ENCODE measurements at places on chromosomes 6 and 20.

GRCh38 chr6:9461188-9461587, 953.7 kb downstream of the TFAP2A start:
- DNase-seq, result no peak

DNA sequence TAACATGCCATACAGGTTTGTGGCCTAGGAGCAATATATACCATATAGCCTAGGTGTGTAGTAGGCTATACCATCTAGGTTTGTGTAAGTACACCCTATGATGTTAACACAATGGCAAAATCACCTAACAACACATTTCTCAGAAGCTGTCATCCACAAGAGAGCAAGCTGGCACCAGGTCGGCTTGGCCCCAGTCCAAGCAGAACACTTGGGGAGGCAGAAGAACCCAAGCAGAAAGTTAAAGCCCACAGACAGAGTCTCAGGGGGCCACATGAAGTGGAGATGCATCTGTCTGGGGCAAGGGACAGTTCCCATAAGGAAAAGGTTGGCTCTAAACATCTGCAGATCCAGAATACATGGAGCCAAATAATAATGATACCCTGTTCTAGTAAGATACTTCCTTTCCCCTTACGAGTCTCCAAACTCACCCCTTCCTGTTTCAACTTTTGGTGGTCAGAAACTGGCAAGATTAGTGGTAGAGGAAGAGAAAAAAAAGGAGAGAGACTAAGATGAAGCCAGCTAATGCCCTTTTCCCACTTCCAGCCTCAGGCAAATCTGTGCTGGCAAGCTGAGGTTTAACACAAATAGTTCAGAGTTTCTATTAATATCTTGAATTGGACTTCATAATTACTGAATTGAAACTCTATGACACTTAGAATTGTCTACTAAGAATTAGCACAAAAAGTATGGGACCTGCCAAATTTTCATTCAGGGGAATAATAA, 29.5 kb downstream of the TCF21 start:
- DNase-seq, result no peak

DNA sequence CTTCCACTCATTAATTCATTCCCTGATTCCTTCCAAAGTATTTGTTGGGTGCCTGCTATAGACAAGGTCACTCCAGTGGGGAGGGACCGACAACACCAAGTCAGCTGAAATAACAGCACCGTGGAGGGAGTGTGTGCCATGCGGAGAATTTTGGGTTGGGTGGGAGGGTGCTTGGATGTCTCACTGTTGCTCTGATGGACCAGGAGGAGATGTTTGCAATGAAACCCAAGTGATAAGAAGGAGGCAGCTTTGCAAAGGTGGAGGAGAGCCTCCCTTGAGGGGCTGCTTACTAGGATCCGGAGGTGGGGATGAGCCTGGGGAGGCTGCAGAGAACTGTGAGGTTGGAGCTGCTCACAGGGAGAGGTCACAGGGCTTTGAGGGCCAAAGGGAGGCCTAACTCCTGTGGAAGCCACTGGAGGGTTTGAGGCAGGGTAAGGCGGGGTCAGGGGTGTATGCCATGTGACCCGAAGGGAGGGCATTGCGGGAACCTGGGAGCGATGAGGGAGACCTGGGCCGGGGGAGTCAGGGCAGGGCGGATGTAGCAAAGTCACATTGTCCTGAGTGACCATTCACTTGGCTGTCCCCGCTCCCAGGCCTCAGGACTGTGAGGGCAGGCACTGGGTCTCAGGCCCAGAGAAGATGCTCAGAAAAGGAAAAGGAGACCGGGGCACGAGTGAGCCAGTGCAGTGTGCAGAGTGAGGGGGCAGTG, 124.5 kb downstream of the PHACTR3 start:
- no peak for DNase-seq

DNA sequence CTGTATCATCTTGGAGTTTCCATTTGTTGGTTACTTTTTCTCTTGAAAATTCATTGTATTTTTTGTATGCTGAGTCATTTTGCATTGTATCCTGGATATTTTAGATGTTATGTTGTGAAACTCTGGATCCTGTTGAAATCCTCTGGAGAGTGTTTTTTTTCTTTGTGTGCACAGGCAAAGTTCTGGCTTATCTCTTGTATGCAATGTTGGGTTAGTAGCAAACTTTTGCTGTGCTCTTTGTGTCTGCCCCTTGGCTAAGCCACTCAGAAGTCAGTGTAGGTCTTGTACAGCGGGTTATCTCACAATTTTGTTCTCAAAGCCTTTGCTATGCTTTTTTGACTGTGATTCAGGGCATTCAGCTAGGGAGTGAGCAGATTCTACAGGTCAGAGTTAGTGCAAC, 29.1 kb upstream of the LMBRD1 start:
- no peak for DNase-seq

DNA sequence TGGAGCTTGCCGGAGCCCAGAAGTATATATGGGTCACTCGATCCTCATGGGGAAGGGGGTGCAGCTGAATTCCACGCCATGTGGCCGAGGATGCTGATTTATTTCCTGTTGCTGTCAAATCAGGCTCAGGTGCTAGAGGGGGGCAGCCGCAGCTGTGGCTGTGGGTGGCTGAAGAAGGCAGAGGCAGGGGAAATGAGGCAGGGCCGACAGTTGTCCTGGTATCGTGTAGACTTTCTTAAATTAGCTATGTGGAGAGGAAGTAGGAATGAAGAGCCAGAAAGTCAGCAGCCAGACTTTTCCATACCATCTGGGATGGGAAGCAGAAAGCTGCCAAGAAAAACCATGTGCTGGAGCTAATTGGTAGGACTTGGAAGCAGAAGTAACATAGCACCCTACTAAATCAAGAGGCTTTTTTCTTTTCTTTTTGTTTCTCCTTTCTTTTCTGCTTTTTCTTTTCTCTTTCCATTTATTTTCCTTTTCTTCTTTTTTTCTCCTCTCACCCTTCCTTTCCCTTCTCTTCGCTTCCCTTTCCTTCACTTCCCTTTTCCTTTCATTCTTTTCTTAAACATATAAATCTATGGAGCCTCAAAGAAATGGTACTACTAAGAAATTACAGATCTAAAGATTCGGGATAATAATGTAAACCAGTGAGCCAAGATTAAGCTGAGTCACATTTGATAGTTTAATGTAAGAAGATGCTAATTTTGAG, 90.6 kb upstream of the CD83 start:
- no peak for DNase-seq
